ENCODE measurements at places on chromosomes 13 and 19. TPM values are rescaled to one million over a fixed set of nuclear protein-coding genes. Genes with fewer than 3 reads are reported as not detected.

NCAN gene
- total RNA-seq = 0.05 TPM

- DNase-seq = no peak
These were observed 12.9 kb downstream of the NOVA2 start for GRCh38 chr19:45960595-45961235.

- no peak for DNase-seq
These were observed 816 bp downstream of the RPS28 start for GRCh38 chr19:8321986-8322637.

PLPPR3 gene
- 3.0 TPM for total RNA-seq

DNA sequence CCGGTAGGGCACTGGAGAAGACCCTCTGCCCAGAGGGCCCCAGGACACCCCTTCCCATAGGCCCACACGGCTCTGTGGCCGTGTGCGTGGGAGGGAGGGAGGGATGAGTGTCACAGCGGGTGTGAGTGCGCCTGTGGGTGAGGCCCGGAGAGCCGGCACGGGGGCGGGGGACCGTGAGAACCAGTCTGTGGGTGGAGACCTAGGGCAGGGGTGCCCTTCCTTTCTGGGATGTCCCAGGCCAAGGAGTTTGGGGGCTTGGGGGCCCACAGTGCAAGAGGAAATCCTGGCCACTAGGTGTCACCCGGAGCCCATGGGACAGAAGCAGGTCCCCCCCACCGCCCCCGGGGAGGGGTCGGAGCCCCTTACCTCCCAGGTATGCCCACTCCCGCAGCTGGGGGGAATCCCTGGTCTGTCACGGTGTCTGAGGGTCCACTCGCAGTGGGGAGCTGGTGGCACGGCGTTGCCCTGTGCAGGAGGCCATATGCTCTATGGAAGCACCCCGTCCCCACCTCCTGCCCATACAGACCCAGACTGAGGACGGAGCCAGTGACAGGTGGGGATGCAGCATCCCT, 16.0 kb upstream of the SLC7A10 start:
- DNase-seq = no peak

OR7D2 gene
- total RNA-seq = 0.05 TPM
